Aorta (tissue), 5 donors: ENCODE measurements at places on chromosomes 12 and 14. TPM values are rescaled to one million over a fixed set of nuclear protein-coding genes. Genes with fewer than 3 reads are reported as not detected.
A peak's percentile ranks its signal among the peaks of the same experiment; 100 is the strongest.

- peak; percentile 92 for DNase-seq
Measured at GRCh38 chr12:104605685-104606084, 148.9 kb downstream of the CHST11 start.

- no peak for DNase-seq
Measured at GRCh38 chr14:101906645-101907044, 57.7 kb upstream of the DYNC1H1 start.

GRCh38 chr14:94394581-94395207, 6.3 kb upstream of the SERPINA1 start:
- no peak for DNase-seq

GRCh38 chr14:91737619-91738018, 5.7 kb upstream of the CATSPERB start:
- no peak for DNase-seq

TNS2 gene
- total RNA-seq = 198 TPM

LRTM2 gene
- total RNA-seq = not detected

KRT83 gene
- total RNA-seq = not detected

PRKCH gene
- total RNA-seq = 77.2 TPM

KLRB1 gene
- 1.6 TPM for total RNA-seq

OR4K5 gene
- total RNA-seq = not detected

PTHLH gene
- 7.1 TPM for total RNA-seq
